ENCODE measurements at places on chromosomes 2 and 18. TPM values are rescaled to one million over a fixed set of nuclear protein-coding genes. Genes with fewer than 3 reads are reported as not detected.

DNA sequence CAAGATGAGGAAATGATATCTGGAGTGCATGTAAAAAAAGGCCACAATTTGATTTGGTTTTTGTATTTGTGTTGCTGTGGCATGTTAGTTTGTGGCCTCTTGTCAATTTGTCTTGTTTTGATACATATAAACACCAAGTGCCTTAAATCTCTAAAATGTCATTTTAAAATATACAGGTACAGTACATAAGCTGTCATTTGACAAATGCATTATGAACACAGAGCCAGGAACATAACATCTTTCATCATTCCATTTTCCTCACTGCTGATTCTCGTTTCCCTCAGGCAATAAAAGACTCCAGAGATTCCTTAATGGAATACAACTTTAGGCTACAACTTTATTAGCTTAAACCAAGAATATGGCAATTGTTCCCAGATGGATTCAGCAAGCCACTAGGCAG is 217.5 kb downstream of the ZNF804A start:
- no peak for DNase-seq

DNA sequence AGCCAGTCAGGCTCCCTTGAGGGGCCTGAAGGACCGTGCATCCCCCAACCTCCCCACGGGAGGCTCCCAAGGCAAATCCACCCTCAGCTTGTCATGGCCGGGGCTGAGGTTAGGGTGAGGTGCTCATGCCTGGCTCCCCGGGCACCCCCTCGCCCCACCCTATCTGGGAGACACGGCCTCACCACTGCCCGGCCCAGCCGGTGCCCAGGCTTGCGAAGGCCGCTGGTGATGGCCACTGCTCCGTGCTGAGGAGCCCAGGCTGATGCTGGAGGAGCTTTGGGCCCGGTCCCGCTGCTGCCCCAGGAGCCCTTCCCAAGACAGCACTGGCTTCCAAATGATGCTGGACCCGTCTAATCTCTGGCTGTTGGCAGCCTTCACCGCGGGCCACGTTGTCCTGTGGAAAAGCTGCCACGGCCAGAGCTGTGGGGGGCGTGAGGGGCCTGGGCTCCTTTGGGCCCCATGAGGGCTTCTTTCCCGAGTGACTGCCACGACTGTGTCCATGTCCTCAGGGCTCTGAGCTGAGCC is 135.7 kb upstream of the CTDP1 start:
- no peak for DNase-seq

GRCh38 chr2:238915596-238915995 is 67.7 kb downstream of the TWIST2 start:
- no peak for DNase-seq

- peak; percentile 42 for DNase-seq
These were observed 1.2 kb upstream of the INPP5D start for GRCh38 chr2:233058717-233059546.

- no peak for DNase-seq
These were observed 3.8 kb upstream of the STEAP3 start for GRCh38 chr2:119219873-119220272.

GRCh38 chr2:100106460-100106859 is 35.9 kb downstream of the AFF3 start:
- no peak for DNase-seq

DNA sequence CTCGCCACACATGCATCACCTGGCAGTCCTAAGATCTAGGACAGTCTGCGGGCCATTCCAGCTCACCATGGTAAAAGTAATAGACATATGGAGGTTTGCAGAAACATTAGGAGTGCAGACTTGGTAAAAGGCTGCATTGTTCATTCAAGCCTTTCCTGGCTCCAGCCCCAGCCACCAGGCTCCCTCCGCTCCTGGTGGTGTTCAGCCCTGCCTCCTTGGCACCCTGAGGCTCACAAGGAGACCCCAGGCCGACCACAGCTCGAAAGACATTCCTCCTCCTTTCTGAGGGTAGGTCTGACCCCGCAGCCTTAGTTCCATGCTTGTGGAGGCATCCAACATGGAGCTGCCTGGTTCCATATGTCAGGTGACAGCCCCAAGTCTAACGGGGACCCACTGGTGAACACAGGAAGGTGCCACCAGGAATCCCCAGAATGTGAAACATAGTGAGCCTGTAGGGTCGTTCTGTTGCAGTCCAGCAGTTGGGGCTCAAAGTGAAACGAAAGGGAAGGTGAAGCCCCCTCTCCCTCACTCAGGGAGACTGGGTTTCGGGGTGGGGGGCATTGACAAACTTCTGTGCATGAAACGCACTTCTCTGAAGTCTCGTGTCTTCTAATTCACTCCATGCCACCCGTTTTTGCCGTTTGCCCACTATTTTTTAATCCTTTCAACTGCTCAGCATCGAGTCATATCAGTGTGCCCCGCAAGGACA is 5.0 kb upstream of the SP100 start:
- DNase-seq = no peak

- no peak for DNase-seq
These were observed 60.7 kb downstream of the ACVR1 start for GRCh38 chr2:157815421-157815820.

GRCh38 chr2:2271469-2271941 is 59.6 kb downstream of the MYT1L start:
- no peak for DNase-seq

The EMILIN1 gene
- total RNA-seq = 16.0 TPM

The C2orf80 gene
- not detected for total RNA-seq

The SERPINB3 gene
- not detected for total RNA-seq

The IL36B gene
- total RNA-seq = not detected
